Caki2 (cell line): ENCODE measurements at places on chromosomes 2 and 18.
A peak's percentile ranks its signal among the peaks of the same experiment; 100 is the strongest.

DNA sequence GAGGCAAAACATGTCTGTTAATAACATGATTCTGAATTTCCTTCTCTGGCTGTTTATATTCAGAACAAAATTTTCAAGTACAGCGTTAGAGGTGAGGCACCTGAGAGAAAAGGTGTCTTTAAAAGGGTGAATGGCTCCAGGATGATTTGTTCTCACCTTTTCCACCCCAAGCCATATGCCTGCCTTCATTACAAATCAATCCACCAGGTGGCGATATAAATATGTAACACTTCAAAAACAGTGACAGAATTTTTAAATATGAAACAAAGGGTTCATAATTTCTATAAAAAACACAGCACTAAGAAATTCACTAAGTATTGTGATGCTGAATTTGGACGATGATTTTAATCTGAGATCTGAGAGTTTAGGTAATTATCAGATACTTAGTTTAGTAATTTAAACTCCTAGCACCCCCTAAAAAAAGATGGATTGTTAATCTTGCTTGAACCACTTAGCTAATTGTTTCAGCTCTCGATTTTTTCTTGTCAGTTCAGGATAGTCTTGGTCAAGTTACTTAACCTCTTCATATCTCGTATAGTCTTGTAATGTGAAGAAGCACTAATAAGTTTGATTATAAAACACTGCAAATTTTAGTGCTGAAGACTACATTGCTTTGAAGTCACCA lies 528.8 kb downstream of the CPS1 start:
- DNase-seq, result peak; percentile 23

DNA sequence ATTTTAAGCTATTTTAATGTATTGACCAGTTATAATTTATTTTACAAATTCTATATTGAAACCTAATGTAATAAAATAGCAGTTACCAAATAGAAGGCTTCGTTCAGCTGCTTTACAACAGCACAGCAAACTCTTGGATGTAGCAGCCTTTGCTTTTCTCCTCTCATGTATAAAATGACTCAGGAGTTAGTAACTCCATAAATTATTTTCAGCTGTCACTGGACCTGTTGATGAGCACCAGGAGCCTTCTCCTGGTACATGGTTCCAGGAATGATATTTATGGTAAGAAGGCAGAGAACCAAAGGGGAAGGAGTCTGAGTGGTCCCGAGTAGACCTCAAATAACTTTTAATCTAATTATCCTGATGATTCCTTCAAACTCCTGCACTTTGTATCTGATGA lies 256.4 kb upstream of the NETO1 start:
- DNase-seq, result no peak

- DNase-seq, result no peak
Observed at GRCh38 chr2:98656800-98657199, 48.4 kb downstream of the UNC50 start.

- no peak for DNase-seq
Observed at GRCh38 chr2:143132355-143132754, 3.1 kb downstream of the ARHGAP15 start.

DNA sequence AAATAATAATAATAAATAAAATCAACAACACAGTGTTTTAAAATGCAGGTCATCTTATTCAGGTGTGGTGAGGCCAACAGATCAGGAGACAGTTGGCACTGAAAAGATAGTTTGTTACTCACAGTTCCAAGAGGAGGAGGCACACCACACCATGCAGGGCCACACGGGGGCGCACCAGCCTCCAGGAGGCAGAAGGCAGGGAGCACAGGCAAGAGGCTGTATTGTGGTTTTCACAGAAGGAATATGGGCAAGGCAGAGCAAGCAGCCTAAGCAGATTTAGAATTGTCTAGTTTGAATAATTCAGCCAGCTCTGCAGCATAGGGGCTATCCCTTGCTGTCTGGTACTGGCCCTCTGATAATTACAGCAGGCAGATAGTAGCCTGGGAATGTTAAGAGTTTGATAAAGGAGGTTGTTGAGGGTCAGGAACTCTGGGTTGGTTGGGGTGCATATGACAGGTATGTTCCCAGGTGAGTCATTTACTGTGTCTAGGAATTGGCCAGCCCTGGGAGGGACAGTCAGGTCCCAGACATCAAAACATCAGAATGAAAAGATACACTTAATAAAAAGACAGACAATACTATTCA lies 31.3 kb downstream of the KIAA2012 start:
- peak; percentile 26 for DNase-seq

DNA sequence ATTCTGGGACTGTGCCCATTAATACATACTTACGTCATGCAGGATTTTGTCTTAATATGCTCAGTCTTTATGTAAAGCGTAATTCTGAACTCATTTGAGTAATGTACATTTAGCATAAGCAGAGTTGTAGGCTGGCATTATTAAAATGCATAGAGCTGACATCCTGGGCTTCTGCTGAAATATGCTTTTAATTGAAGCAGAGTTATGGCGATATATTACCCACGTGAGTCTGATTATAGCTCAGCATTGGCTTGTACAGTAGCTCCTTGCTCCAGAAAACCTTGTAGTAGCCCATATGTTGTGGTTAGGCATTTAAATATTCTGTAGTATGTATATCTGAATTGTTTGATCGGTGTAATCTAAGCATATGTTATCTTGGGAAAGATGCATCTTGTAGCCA lies 233.9 kb downstream of the PTGR3 start:
- DNase-seq, result no peak

GRCh38 chr2:120445449-120446143 lies 99.7 kb downstream of the INHBB start:
- DNase-seq, result peak; percentile 82

- DNase-seq, result peak; percentile 22
Observed at GRCh38 chr2:2698182-2699120, 367.4 kb upstream of the MYT1L start.

GRCh38 chr18:46261799-46262198 lies 157.6 kb downstream of the HAUS1 start:
- no peak for DNase-seq

DNA sequence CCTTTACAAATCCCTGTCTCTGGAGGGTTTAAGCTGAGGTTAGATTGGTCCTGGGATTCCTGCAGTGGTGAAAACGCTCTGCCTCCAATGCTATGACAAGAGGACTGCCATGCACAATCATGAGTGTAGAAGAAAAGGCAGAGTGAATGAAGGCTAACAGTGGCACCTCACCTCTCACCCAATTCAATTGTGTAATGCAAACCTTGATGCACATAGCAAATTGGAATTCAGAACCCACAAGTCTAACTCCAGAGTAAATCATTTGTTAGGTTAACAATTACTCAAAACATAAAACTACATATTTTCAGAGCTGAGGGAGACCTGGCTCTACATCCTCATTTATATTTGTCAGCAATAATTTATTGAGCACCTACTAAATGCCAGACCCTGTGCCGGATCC lies 1.8 kb downstream of the TGFBRAP1 start:
- peak; percentile 39 for DNase-seq

DNA sequence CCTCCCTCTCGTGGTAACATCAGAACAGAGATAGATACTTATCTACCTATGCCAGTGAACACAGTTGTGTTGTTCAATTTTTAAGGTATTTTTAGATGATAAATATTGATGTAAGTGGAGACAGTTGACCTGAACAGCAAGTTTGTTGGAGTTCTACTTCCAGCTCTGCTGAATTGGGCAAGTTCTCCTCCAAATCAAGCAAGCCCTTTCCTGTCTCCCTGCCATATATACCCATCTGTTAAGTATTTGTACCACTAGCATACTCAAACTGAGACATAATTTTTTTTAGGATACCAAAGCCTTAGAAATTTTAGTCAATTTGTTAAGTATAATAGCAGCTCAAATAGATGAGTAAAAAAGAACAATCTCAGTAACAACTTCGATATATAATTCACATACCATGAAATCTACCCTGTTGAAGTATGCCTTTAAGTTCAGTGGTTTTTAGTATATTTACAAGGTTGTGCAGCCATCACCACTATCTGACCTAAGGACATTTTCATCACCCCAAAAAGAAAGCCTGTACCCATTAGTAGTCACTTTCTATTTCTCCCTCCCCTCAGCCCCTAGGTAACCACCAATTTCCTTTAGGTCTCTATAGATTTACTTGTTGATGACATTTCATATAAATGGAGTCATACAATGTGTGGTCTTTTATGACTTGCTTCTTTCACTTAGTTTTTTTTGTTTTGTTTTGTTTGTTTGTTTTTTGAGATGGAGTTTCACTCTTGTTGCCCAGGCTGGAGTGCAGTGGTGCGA lies 61.8 kb downstream of the COX7A2L start:
- DNase-seq, result no peak

GRCh38 chr2:109542384-109542783 lies 71.4 kb downstream of the SEPTIN10 start:
- DNase-seq, result no peak

GRCh38 chr2:178205853-178206521 lies 11.7 kb downstream of the OSBPL6 start:
- DNase-seq, result no peak

DNA sequence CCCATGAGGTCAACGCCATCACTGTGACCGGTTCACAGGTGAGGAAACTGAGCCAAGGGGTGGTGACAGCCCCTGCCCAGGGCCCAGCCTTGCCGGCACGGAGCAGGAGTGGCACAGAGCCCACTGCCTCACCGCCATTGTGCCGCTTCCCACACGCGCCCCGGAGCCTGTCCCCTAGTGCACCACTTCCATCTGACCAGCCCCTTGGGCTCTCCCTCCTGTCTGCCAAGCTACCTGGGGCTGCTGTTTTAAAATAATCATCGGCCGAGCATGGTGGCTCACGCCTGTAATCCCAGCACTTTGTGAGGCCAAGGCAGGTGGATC lies 49.7 kb upstream of the GLI2 start:
- DNase-seq, result no peak

- no peak for DNase-seq
Observed at GRCh38 chr2:226869371-226869770, 33.5 kb downstream of the RHBDD1 start.

- DNase-seq, result no peak
Observed at GRCh38 chr2:59680863-59681262, 872.6 kb downstream of the BCL11A start.

- DNase-seq, result no peak
Observed at GRCh38 chr18:417495-417894, 83.0 kb downstream of the COLEC12 start.

GRCh38 chr2:220374282-220374681 lies 746.9 kb downstream of the SLC4A3 start:
- no peak for DNase-seq

GRCh38 chr2:3468296-3468988 lies 50.9 kb downstream of the ADI1 start:
- no peak for DNase-seq

DNA sequence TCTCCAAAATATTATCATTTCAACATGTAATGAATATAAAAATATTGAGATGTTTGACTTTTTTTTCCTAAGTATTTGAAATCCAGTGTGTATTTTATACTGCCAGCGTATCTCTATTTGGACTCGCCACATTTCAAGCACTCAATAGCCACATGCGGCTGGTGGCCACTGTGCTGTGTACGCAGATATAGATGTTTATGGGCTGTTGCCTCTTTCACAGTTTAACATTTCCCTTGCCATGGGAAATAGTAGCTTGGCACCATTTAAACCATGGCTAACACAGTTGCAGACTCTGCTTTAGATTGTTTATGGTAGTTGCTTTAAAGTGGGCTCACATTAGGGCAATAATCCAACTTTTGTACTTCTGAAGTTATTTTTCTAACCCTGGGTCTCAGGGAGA lies 136.6 kb upstream of the ITGB6 start:
- no peak for DNase-seq

DNA sequence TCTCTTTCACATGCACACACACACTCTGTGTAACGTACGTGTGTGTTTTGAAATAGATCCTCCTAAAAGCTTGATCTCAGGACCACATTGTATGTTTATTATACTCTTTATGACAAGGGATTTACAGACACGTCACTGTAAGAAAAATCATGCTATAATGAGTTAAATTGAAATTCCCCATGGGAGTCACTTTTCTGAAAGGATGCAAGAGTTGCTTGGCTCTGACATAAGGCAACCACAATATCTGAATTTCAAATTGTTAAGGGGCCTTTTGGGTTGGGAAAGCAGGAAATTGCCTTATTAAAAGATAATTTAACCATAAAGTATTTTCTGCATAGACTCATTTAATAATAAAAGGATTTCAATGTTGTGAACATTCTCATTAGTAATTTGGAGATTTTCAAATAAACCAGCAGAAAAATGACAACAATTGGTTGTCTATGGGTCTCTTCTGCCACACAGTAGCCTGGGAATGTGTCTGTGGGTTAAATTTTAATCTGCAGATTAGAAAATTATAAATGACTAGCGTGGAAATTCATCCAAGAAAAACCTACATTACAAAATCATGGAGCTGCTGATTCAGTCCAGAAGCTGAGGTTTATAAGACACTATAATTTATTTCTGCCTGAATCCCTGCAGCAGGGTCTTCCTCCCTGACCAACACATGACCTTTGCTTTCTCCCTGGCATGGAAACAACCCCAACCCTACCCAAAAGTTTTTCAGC lies 75.9 kb upstream of the PID1 start:
- DNase-seq, result peak; percentile 9

DNA sequence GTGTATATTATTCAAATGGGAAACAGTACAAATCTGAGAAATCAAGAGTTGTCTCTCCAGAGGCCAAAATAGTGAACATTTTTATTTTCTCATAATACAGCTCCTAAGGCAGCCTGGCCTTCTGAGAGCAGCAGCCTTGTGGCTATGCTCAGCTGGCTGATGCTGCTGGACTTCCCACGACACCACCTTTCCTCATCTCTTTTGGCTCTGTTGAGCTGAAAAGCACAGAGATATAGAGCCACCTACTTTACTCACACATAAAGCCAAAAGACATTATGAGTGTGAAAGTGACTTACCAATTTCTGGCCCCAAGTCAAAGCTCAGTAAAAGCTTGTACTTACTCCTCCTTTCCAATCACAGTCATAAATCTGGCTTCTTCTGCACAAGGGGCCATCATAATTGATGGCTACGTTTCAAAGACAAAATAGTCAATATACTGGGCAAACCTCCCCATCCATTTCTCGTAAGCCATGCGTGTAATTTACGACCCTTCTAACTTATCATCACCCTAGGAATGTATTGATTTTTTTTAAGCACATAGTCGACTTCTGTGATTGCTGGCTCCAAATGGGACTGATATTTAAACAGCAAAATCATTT lies 18.6 kb upstream of the REG3A start:
- no peak for DNase-seq

GRCh38 chr18:6493194-6493593 lies 78.5 kb upstream of the L3MBTL4 start:
- DNase-seq, result no peak

GRCh38 chr18:13242797-13243196 lies 24.2 kb downstream of the LDLRAD4 start:
- DNase-seq, result no peak

- DNase-seq, result no peak
Observed at GRCh38 chr18:79570266-79571201, 109.1 kb upstream of the CTDP1 start.

GRCh38 chr18:68489013-68489792 lies 225.7 kb downstream of the TMX3 start:
- no peak for DNase-seq

GRCh38 chr2:164873210-164873908 lies 31.7 kb upstream of the COBLL1 start:
- DNase-seq, result no peak

DNA sequence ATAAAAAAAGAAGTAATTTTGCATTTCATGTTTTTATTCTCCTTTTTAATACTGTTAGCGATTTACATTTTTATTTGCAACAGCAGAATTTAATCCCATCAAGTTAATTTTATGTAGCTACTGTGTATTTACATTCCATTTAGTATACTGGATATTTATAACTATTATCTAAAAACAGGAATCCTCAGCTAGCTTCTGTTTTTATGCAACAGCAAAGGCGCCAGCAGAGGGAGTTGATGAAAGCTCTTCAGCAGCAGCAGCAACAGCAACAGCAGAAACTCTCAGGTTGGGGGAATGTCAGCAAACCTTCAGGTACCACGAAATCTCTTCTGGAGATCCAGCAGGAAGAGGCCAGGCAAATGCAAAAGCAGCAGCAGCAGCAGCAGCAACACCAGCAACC lies 26.2 kb upstream of the SNORC start:
- no peak for DNase-seq
